ENCODE measurements at places on chromosomes 6 and 20.
A peak's percentile ranks its signal among the peaks of the same experiment; 100 is the strongest.

DNA sequence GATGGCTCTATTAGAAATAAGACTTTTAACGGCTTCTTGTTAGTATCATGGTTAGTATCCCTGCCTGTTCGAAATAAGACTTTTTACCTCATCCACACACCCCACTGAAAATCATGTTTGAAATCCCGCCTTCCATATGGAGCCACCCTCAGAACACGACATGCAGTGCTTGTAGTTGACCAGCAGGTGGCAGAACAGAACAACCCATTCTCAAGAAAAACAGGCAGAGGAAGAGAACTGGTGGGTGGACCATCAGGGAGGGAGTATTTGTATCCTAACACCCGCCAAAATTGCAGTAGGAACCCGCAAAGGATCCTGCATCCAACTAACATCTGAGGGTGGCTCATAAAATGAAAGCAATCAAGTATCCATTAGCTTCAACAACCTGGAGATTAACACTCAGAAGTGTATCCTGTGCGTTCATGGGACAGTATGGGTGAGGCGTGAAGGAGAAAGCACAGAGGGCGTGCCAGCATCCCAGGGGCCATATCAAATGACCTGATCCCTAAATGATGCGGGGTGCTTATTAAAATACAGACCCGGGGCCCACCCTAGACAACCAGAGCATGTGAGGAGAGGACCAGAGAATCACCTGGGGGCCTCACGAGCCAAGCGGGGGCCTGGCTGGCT is 89.6 kb upstream of the NHSL1 start:
- peaks cover 25% of the 10 kb centered on the region for H3K4me1 ChIP-seq
- H3K27ac ChIP-seq: no peak overlapping the region
- DNase-seq: peak; percentile 29

GRCh38 chr20:52904837-52905236 is 67.3 kb upstream of the TSHZ2 start:
- peaks cover 2% of the 10 kb centered on the region for H3K36me3 ChIP-seq
- H3K27ac ChIP-seq: no peak overlapping the region
- no peak overlapping the region for H3K4me3 ChIP-seq

DNA sequence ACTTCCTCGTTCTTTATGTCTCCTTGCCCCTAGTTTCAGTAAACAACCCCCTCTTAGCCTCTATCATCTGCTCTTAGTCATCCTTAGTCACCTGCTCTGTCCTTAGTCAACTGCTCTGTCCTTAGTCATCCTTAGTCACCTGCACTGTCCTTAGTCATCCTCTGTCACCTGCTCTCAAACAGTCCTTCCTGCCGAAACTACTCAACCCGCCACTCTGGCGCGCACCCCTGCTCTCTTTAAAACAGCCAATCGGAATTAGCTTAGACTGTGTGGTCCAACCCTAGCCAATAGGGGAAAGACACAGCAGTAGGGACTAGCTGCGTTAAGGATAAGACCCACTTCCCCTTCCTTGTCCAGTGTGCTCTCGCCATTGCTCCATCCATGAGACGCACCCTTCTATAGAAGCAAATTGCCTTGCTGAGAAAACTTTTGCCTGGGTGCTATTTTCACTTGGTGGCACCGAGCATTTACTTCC is 73.9 kb downstream of the BACH2 start:
- H3K27ac ChIP-seq: peak overlapping the region; percentile 1
- H3K4me1 ChIP-seq: peaks cover 7% of the 10 kb centered on the region
- H3K27me3 ChIP-seq: no peaks in the 10 kb centered on the region

GRCh38 chr6:25642667-25643328 is 9.2 kb upstream of the SCGN start:
- no peak overlapping the region for H3K27ac ChIP-seq
- peaks cover 85% of the 10 kb centered on the region for H3K27me3 ChIP-seq
- H3K36me3 ChIP-seq: no peaks in the 10 kb centered on the region
- H3K4me3 ChIP-seq: no peak overlapping the region
- no peak for DNase-seq

- no peak overlapping the region for H3K27ac ChIP-seq
- peaks cover 26% of the 10 kb centered on the region for H3K4me1 ChIP-seq
- DNase-seq: no peak
- H3K36me3 ChIP-seq: peaks cover 40% of the 10 kb centered on the region
Measured at GRCh38 chr6:31860349-31860748, 2.3 kb downstream of the NEU1 start.

DNA sequence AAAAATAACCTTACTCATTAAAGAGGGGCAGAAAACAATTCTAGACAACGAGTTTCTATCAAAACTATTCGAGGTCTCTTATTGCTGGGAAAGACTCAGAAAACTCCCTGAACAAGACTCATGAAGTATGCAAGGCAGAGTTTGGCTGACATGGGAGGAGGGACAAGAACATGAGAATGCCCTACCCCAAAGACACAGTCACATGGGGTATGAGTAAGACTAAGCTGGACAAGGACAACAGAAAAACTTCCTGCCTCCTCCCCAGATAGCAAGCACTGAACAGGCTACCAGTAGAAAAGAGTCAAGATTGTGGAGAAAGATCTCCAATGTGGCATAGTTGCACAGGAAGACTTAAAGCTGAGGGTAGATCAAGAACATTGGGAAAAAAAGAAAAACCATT is 39.7 kb upstream of the PHIP start:
- no peak for DNase-seq
- peaks cover 60% of the 10 kb centered on the region for H3K27me3 ChIP-seq
- H3K36me3 ChIP-seq: peaks cover 2% of the 10 kb centered on the region

GRCh38 chr20:58233881-58234528 is 5.6 kb upstream of the ANKRD60 start:
- H3K36me3 ChIP-seq: peaks cover 2% of the 10 kb centered on the region
- peaks cover under 1% of the 10 kb centered on the region for H3K4me1 ChIP-seq
- H3K27me3 ChIP-seq: peaks cover 16% of the 10 kb centered on the region
- H3K4me3 ChIP-seq: no peak overlapping the region
- H3K27ac ChIP-seq: no peak overlapping the region

- no peak for DNase-seq
- H3K27ac ChIP-seq: no peak overlapping the region
- no peak overlapping the region for H3K4me3 ChIP-seq
- no peaks in the 10 kb centered on the region for H3K4me1 ChIP-seq
Measured at GRCh38 chr6:142376800-142377496, 75.1 kb downstream of the ADGRG6 start.

GRCh38 chr20:53660947-53661381 is 67.3 kb upstream of the ZNF217 start:
- H3K4me1 ChIP-seq: peaks cover 29% of the 10 kb centered on the region
- H3K27me3 ChIP-seq: no peaks in the 10 kb centered on the region
- H3K36me3 ChIP-seq: peaks cover 2% of the 10 kb centered on the region
- DNase-seq: no peak

DNA sequence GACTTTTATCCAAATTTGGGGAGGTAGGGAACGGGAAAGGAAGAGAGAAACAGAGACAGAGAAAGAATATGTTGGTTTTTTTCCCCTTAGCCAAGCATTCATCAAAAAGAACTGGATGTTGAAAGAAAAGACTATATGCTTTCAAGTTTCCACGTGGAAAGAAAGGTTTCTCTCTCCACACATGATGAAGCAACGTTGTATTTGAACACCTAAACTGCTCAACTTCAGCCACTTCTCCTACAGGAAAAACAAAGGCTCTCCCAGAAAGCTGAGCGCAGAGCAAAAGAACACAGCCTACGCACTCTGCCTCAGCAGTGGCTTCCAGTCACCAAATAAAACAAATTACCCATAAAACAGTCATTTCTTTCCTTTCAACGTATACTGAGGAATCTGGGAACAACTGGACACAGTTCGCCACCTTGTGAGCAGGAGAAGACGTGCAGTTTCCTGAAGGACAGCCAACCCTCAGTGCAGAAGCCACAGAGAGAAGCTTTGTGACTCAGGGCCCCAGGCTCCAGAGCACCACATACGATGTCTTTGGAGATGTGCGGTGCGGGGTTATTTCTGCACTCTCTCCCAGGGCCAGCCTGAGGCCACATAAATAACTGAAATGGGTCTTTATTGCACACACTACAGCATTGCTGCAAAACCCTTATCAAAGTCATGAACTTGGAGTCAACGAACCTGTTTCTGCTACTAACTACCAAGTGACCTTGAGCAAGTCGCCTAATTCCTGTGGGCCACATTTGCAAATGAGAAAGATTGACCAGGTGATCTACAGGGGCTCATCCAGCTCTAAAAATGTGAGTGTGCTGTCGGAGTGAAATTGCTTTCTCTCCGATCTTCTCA is 10.1 kb downstream of the IL17F start:
- H3K36me3 ChIP-seq: peaks cover 2% of the 10 kb centered on the region
- no peak overlapping the region for H3K27ac ChIP-seq
- no peak for DNase-seq
- H3K4me1 ChIP-seq: peaks cover 6% of the 10 kb centered on the region
- H3K4me3 ChIP-seq: no peak overlapping the region

GRCh38 chr6:81612136-81612535 is 140.3 kb downstream of the TENT5A start:
- H3K4me3 ChIP-seq: no peak overlapping the region
- no peaks in the 10 kb centered on the region for H3K36me3 ChIP-seq
- no peaks in the 10 kb centered on the region for H3K27me3 ChIP-seq
- DNase-seq: no peak
- H3K4me1 ChIP-seq: no peaks in the 10 kb centered on the region
- no peak overlapping the region for H3K27ac ChIP-seq

DNA sequence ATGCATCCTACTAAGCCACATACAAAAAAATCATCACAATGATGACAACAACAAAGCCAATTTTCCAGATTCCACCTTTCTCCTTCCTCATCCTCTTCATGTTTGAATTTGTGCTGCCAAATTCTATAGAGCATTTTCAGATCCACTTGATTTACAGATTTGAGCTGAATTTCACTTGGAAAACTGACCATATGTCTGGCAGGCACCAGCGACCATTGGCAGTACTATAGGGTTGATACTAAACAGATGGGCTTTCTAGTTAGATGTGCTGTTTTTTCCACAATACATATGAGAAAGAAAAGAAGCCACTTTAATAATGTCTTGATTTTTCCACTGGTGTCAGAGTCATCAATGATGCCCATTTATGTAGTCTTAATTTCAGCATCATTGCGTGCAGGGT is 127.0 kb downstream of the PHACTR3 start:
- DNase-seq: no peak
- H3K4me1 ChIP-seq: no peaks in the 10 kb centered on the region
- H3K4me3 ChIP-seq: no peak overlapping the region

- no peaks in the 10 kb centered on the region for H3K36me3 ChIP-seq
- H3K27me3 ChIP-seq: peaks cover 15% of the 10 kb centered on the region
- H3K27ac ChIP-seq: no peak overlapping the region
- no peak for DNase-seq
- no peak overlapping the region for H3K4me3 ChIP-seq
Measured at GRCh38 chr6:142323377-142323776, 21.6 kb downstream of the ADGRG6 start.

GRCh38 chr20:10228330-10228729 is 9.7 kb downstream of the SNAP25 start:
- H3K27me3 ChIP-seq: peaks cover 87% of the 10 kb centered on the region
- H3K36me3 ChIP-seq: no peaks in the 10 kb centered on the region
- no peak overlapping the region for H3K27ac ChIP-seq
- no peak overlapping the region for H3K4me3 ChIP-seq
- no peak for DNase-seq

GRCh38 chr20:49133571-49133970 is 54.6 kb downstream of the STAU1 start:
- no peak for DNase-seq
- H3K27ac ChIP-seq: peak overlapping the region; percentile 73
- no peaks in the 10 kb centered on the region for H3K27me3 ChIP-seq
- peaks cover 7% of the 10 kb centered on the region for H3K4me1 ChIP-seq
- no peak overlapping the region for H3K4me3 ChIP-seq

GRCh38 chr6:147930745-147931144 is 411.9 kb upstream of the SASH1 start:
- no peak for DNase-seq
- no peaks in the 10 kb centered on the region for H3K27me3 ChIP-seq
- peaks cover 1% of the 10 kb centered on the region for H3K36me3 ChIP-seq

- no peaks in the 10 kb centered on the region for H3K36me3 ChIP-seq
- peaks cover 7% of the 10 kb centered on the region for H3K4me1 ChIP-seq
- H3K27ac ChIP-seq: no peak overlapping the region
- H3K4me3 ChIP-seq: no peak overlapping the region
- H3K27me3 ChIP-seq: peaks cover 38% of the 10 kb centered on the region
Measured at GRCh38 chr6:35500782-35501181, 3.9 kb upstream of the TEAD3 start.

DNA sequence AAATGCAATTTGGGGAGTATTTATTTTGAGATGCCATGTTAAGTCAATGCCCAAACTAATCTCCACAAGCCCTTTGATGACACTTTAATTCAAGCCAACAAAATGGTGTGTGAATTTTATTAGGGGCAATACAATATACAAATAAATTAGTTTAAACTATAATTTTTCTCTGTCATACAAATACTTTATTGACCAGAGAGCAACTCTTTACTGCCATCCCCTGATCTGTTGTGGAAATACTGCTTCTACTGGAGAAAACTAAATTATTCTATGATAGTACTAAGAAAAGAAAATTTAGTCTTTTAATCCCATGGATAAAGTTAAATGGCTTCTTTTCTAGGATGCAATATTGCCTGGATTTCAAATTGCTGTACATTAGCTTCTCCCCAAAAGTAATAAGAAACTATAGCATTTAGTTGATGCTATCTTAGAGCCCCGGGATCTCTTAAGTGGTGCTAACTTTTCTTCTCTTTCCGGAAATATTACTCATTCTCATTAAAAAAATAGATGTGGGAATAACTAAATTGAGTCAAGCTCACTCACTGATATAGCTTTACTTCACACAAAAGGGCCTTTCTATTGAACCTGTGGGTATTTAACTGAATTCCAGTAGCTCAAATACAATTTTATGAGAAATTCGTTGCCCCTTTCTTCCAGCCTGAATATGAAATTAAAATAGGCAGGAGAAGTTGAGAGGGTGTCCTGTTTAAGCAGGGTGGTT is 49.2 kb downstream of the SMPDL3A start:
- peaks cover 11% of the 10 kb centered on the region for H3K27me3 ChIP-seq
- no peak overlapping the region for H3K27ac ChIP-seq
- H3K36me3 ChIP-seq: no peaks in the 10 kb centered on the region
- no peak for DNase-seq
- no peak overlapping the region for H3K4me3 ChIP-seq

DNA sequence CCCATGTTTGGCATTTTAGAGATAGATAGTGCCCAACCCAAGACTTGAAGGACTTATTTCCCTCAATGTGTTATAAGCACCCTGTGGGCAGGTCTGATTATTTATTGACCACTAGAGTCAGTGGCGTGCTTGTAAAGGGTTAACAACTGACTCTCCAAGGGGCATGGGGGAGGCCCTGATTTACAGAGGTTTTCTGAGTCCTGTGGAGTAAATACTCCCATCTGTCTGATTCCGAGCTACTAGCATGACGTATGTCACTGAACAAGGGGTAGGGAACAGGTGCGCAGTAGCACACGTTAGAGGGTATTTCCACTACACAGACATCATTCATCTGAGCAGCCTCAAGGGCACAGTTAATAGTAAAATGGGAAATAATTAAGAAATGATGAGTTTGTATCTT is 17.4 kb upstream of the TRAM2 start:
- no peaks in the 10 kb centered on the region for H3K4me1 ChIP-seq
- H3K27ac ChIP-seq: no peak overlapping the region
- no peaks in the 10 kb centered on the region for H3K27me3 ChIP-seq
- H3K4me3 ChIP-seq: no peak overlapping the region
